ENCODE measurements at places on chromosomes 11 and 22.

DNA sequence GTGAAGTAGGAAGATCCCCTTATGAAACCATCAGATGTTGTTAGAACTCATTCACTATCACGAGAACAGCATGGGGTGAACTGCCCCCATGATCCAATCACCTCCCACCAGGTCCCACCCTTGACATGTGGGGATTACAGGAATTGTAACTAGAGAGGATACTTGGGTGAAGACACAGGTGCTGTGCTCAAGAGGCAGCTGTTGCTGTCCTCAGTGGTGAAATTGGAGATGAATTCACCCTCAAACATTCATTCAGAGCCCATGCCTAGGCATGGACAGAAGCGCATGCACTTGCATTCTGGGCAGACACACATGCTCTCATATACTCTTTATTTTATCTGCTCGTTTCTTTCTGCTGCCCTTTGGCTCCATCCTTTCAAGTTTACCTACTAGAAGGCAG is 385.0 kb downstream of the INSC start:
- no peak for DNase-seq

DNA sequence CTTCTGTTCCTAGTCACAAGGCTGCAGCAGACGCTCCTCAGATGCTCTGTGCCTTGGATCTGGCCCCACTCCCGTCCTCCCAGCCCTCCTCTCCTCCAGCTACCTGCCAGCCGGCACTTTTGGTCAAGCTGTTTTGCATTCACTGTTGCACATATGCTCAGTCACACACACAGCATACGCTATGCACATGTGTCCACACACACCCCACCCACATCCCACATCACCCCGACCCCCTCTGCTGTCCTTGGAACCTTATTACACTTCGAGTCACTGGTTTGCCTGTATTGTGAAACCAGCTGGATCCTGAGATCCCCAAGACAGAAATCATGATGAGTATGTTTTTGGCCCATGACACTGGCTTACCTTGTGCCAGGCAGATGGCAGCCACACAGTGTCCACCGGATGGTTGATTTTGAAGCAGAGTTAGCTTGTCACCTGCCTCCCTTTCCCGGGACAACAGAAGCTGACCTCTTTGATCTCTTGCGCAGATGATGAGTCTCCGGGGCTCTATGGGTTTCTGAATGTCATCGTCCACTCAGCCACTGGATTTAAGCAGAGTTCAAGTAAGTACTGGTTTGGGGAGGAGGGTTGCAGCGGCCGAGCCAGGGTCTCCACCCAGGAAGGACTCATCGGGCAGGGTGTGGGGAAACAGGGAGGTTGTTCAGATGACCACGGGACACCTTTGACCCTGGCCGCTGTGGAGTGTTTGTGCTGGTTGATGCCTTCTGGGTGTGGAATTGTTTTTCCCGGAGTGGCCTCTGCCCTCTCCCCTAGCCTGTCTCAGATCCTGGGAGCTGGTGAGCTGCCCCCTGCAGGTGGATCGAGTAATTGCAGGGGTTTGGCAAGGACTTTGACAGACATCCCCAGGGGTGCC is 109.8 kb downstream of the BCR start:
- peak; percentile 74 for DNase-seq

DNA sequence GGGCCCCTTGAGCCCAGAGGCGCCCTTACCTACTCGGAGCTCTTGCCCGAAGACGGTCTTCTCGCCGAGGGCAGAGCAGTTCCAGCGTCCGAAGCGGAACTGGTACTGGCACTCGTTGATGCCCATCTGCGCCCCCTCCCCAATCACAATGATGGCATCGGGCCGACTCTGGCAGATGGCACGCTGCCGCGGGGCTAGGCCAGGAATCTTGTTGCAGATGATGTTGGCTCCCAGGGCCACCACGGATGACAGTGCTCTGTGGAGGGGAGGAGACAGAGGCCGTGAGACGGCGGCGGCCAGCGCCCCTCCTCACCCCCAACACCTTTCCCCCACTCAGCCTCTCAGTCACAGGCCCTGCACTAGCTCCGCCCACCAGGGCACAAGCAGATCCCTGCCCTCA is 27.1 kb downstream of the WNT7B start:
- DNase-seq, result no peak

DNA sequence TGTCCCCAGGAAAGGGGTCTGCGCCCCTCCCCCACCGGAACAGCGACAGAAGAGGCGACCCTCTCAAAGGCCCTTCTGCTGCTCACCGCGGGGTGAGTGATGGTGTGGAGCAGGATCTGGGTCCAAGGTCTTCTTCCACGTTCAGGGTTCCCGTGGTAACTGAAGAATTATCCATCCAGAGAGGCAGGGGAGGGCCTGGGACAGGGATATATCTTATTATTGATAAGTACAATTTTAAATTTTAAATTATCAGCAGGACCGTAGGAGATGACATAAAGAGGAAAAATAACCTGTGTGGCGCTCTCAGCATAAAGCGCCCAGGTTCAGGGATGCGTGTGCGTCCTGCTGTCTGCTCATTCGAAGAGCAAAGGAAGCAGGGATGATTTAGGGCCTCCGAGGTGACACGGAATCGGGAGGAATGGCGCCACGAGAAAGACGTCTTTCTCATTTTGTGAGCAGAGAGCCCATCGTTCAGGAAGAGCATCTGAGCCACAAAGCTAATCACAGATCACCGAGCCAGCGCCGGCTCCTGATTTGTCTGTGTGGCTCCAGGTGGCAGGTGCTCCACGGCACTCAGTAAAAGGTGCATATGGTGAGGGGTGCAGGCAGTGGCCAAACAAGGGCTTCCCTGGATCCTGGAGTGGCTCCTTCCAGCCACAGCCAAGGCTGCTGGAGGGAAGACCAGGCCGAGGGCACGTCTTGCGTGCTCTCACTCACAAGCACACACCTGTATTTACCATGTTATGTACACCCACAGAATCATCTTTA is 19.3 kb downstream of the KRTAP5-5 start:
- DNase-seq, result no peak

DNA sequence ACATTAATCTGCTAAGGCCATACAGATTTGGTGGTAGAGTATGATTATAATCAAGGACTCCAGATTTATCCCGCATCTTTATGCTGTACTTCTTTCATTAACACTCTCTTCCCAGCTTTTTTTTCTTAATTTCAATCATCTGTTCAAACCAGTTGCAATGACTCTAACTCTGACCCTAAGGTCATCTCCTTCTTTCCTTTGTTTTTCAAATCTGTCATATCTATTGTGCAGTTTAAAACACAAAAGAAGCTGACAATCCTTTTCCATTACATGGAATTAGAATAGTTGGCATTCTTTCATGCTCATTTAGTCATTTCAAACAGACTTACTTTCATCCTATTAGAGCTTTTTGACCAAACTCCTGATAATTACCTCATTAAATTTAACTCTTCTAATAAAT is 53.6 kb upstream of the GRM5 start:
- peak; percentile 26 for DNase-seq

DNA sequence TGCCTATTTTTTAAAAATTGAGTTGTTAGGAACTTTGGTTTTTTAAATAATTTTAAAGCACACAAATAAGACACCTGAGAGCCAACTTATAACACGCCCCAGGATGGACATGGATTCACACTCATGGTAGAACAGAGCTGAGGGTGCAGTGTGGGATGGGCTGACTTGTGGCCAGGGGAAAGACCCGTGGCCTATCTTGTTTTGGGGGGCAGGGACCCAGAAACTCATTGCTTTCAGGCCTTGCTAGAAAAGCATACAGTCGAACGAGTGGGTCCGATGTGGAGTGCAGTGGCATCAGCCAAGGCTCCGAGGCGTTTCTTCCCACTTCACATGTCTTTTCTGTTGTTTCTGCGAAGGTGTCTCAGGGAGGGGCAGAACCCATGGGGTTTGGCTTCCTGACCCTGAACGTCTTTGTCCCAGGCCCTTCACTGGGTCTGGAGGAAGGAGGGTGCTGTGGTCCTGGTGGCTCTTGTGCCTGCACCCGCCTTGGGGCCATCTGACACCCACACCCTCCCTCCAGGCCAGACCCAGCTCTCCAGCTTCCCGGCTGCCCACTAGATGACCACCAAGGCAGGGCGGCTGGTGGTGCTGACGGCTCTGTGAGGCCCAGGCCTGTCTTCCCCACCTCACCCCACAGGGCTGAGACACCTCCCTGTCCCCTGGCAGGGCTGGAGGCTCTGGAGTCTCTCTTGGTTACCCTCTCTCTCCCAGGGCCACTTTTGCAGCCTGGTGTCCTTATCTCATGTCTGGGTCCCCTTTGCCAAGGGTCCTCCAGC is 120.8 kb downstream of the KCNQ1 start:
- no peak for DNase-seq

- DNase-seq, result no peak
These were observed at the start of gene IL17REL for GRCh38 chr22:50012211-50013181. Gene IL17REL, minus strand, starts transcription at chr22:50012765. Its CDS starts 119 bp downstream, at chr22:50012646.

- no peak for DNase-seq
These were observed 2.6 kb upstream of the SUN2 start for GRCh38 chr22:38758276-38758945.

DNA sequence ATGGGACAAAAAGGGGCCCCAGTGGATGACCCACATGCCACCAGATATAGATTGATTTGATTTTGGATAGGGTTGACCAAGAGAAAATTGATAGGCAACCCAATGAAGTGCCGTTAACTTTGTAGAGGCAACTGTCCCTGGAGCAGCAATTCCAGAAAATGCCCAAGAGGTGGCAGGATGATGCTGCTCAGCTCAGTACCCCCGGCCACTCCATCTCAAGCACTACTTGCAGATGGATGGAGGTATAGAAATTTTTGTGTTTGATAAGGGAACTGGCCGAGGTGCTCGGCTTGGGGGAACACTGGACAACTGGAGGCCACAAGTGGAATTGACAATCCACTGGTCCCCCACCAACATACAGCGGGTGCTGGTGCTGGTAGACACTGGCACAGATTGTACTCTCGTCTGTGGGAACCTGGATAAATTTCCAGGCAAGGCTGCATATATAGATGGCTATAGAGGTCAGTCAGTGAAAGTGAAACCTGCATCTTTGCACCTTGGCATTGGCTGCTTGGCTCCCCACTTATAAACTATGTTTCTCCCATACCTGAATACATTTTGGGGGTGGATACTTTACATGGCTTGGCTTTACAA is 86.3 kb downstream of the CCDC83 start:
- peak; percentile 66 for DNase-seq
